ENCODE measurements at places on chromosomes 4 and X.

- no peak for DNase-seq
These were observed 54.5 kb downstream of the CPLX1 start for GRCh38 chr4:771464-771863.

- DNase-seq, result no peak
These were observed 104.5 kb downstream of the SHISA3 start for GRCh38 chr4:42501624-42502401.

GRCh38 chr4:156838761-156839160, 132.8 kb downstream of the PDGFC start:
- DNase-seq, result no peak

DNA sequence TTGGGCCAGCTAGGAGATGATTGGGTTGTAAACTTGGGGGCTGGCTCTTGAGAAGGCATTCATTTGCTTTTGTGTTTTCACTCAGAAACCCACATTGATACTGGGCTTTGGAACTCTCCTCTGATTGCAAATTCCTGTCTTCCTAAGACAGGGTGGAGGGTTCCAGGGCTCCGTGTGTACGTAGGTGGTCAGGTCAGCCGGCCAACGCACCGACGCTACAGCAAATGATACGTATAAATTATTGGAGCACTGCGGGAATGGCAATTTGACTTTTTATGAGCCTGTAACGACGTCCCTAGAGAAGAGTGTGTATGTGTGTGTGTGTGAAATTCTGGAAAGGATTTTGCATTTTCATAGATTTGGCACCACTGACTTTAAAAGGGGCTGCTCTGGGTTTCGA, 236.9 kb downstream of the SHOX start:
- DNase-seq, result no peak

DNA sequence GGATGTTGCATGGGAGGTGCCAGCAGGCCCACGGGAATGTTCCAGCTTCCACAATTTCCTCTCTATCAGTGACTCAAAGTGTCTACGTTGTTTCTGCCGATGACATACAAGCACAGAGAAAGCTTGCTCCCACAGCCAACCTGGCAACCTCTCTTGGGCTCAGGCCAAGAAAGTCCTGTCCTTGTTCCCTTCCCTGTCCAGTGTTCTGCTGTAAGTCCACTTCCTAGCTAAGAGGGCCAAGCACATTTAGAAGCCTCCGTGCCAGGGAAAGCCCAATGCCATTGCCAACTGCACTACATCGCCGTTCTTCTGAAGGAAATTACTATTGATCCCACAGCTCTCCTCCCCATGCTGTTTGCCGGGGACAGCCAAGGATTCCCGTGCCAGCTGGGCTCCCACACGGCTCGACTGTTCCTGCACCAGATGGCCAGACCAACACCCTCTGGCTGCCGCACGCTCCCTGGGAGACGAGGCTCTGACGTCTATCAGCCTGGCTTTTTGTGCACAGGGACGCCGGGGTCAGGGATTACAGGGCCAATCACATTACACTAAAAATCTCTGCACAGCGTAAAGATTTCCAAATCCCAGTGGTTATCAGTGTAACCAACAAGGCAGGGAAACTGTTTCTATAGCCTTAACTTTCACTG, 284.0 kb downstream of the BCOR start:
- no peak for DNase-seq

GRCh38 chrX:46698691-46699090, 60.2 kb downstream of the SLC9A7 start:
- no peak for DNase-seq

- no peak for DNase-seq
These were observed 1.5 kb upstream of the EDNRA start for GRCh38 chr4:147479376-147479775.

GRCh38 chr4:99615170-99615820, 40.7 kb downstream of the MTTP start:
- DNase-seq, result no peak

DNA sequence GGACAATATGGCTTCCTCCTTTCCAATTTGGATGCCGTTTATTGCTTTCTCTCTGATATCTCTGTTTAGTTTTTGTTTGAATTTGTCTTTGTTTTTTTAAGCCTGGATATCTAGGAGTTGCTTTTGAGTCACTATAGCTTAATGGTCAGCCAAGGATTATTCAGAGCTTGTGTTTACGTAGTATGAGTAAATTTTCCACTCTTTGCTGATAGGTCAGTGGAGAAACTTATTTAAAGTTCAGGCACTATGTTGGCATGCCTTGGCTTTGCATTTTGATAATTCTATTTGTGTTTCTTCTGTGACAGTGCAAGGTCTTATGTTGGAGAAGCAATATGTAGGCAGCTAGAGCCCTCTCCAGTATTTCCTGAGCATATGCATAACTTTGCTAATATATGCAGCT, 315.2 kb downstream of the GRID2 start:
- DNase-seq, result no peak

DNA sequence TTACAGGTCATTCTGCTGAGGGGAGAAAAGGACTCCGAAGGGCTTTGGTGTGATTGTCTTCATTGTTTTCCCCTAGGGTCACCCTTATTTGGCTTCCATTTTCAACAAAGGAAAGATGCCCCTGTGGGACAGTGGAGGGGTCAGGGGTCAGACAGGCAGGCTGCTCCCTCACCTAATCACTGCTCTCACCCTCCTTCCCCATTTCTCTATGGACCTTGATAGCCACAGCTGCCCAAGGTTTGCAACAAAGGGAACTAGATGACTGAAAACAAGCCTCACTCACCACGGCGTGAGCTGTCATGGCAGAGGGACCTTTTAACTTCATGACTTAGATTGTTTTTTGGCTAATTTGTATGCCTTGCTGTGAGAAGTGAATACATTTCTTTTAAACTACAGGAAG, 40.7 kb downstream of the C4orf51 start:
- DNase-seq, result no peak

DNA sequence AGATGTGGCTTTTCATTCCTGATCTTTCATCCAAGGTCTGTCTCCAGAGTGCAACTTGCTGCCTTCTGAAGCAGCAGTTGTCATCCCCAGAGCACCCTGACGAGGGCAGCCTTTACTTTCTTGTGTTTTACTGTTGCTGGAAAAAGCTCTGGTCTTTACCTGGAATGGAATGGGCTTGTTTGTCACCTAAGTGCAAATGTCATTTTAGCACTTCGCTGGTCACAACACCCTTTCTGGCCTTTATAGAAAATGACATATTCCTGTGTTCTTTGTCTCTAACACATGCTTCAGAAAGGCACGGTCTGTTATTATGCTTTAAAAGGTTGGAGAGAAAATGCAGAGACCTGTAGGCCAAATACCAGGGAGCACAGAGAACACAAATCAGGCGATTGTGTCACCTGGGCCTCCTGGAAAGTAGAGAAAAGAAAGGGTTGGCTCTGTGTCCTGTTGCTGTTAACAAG, 332.7 kb upstream of the IGFBP7 start:
- DNase-seq, result no peak

DNA sequence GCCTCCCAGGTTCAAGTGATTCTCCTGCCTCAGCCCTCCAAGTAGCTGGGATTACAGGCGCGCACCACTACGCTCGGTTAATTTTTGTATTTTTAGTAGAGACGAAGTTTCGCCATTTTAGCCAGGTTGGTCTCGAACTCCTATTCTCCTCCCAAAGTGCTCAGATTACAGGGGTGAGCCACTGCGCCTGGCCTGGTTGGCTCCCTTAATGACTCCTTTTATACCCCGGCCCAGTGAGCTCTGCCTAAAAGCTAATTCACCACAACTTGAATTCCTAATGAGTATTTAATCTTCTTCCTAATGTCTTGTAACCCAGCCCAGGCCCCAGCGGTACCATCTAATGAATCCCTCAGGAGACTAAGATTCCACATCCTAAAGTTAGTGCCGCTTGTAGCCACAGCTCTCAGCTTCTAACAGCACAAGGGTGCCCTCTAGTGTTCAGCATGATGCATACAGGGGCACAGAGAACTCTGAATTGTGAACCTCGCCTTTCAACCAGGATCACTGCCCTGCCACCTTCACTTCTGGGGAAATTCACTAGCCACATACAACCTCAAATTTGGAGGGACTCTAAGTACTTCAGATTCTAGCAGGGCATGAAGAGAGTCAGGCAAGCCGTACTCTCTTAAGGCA, 89.5 kb downstream of the OR13H1 start:
- DNase-seq, result peak; percentile 50

DNA sequence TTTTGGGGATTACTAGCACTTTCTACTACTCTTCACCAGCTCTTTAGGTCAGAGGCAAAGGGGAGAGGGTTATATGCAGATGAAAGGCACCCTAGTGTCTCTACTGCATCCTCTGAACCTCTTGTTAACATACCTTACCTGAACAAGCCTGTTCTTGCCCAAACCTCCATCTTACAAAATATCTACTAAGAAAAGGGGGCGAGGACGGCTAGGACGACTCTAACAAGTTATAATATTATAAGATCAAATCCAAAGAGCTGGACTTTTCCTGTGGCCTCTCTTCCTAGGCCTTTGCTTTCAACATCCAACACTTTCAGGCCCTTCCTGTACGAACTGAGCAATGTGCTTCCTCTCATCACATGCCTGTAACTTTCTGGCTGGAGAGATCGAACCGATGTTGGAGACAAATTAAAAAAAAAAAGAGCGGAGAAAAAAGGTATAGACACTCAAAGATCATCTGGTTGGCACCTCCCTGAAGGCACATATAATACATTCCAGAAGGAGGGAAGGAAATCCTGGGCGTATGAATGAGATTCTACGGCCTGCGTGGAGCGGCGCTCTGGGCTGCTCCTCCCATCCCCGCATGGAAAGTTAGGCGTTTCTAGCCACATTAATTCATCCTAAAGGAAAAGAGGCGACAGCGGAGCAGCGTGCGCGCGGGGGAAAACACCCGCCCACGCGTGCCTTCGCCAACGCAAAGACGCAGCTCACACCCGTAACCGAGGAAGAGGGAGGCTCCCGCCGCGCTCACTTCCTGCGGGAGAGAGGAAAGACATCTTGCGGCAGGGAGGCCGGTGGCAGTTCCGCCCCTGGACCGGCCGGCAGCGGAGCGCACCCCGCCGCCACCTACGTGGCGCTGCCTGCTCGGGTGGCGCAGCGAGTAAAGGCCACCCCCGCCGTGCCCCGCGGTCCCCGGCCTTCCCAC, 808 bp downstream of the PRDM5 start:
- peak; percentile 50 for DNase-seq

DNA sequence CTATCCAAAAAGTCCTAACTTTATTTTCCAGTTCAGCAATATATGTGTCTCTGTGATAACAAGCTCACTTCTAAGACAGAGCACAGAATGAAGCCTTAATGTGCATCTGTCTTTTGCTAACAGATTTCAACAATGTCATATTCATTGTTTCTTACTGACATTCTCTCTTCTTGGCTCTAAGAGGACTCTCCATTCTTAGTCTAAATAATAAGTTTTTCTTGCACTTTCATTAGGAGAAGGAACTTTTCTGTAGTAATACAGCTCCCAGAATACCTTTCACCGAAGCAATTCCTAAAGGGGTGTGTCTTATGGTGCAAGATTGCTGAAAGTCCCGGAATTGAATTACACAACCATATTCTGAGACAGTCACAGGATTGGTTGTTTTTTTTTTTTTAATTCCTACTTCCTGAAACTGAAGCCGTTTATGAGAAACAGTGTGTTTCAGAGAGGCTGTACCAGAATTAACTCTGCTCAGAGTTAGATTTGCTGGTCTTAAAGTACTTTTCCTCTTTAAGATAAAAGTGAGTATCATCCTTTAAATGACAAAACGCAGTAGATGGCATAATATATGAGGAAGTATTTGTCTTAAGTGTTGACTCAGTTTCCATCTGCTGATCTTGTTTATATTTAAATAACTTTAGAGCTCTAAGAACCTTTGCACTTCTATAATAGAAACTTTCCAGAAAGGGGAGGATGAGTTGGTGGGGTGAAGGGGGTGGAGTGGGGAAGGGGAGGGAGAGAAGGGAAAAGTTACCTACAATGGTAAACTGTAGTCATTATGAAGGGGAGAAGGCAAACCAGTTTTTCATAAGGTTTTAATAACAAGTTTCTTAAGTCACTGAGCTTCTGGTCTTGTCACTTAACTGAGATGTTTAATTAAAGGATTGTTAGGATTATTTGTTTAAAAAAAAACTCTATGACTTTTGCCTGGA, at the start of gene ALPK1:
ALPK1 (plus strand) TSS at position 421 of the 932 bp plus-strand sequence.
- no peak for DNase-seq

DNA sequence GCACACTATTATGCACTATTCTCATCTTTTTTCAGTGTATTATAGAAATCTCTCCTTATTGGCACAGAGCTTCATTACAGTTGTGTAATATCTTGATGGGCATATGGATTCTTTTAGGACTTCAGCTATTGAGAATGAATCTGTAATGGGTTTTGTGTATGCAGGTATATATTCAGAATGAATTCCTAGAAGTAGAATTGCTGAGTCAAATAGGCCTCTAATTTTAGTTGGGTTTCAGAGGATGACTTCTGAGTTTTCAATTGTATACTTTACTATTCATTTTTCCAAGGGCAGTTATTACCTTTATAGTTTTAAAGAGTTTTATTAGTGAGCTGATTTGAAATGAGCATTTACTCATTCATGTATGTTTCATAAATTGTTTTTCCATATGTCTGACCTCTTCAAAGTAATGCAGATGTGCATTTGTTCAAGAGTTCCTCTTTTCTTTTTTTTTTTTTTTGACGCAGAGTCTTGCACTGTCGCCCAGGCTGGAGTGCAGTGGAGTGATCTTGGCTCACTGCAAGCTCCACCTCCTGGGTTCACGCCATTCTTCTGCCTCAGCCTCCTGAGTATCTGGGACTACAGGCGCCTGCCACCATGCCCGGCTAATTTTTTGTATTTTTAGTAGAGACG, 19.5 kb downstream of the CASP6 start:
- no peak for DNase-seq

- peak; percentile 81 for DNase-seq
These were observed 1.8 kb downstream of the MAML3 start for GRCh38 chr4:140152013-140152703.

DNA sequence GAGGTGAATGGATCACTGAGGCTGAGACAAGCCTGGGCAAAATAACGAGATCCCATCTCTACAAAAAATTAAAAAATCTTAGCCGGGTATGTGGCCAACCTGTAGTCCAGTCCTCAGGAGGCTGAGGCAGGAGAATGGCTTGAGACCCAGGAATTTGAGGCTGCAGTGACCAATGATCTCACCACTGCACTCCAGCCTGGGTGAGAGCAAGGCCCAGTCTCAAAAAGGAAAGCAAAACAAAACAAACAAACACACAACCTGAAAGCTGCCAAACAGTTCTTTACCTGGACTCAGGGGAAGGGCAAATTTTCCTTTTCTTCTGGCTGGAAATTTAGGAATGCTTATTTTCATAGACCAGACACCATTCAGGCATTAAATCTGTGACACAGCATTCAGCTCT, 163.1 kb upstream of the FAT1 start:
- no peak for DNase-seq

DNA sequence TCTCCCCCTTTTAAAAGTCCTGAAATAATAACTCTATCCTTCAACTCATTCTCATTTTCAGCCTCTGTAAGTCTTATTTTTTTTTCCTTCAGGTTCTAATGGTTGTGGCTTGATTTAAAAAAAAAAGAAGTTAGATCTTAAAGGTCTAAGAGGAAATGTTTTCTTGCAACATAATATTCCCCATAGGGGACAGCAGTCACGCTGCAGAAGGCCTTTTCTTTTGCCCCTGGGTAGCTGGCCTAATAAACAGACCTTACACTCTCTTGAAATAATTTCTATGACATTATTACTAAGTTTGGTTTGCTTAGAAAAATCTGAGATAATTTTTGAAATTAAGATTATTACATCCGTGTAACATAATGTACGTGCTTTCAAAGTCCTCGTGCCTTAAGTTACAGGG, 564.1 kb upstream of the SPANXN1 start:
- no peak for DNase-seq
